CD4-positive, alpha-beta T cell treated with Interleukin-1 beta for 1 hour (primary cell): ENCODE measurements at places on chromosomes 11 and 22.
A peak's percentile ranks its signal among the peaks of the same experiment; 100 is the strongest.

DNA sequence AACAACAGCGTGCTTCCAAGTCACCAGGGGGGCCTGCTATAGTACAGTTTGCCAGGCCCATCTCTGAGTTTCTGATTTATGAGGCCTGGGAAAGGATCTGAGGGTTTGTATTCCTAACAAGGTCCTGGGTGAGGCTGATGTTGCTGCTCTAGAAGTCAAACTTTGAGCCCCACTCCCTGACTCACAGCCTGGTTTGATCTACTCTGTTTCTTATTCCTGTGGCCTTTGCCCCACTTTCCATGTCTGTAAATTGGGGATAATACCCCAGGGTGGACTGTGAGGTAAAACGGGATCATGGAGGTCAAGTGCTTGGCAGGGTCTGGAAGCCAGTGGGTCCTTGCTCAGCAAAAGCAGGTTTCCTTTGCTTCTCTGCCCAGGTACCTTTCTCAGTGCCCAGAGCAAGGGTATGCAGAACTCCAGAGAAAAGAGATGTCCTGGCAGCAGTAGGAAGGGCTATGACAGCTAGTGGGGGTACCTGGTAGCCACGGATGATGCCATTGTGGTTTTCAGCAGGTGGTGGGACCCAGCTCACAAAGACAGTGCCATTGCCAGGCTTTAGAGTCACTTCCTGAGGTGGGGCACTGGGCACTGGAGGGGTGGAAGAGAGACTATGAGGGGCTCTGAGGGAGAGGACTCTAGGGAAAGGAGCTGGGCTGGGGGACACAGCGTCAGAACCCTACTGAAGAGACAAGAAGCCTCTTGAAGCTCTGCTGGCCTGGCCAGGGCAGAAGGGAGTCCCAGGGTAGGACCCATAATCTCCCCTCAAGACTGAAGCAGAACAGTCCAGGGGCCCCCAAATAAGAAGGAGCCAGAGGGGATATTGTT lies 2.8 kb downstream of the ROBO4 start:
- DNase-seq = no peak

DNA sequence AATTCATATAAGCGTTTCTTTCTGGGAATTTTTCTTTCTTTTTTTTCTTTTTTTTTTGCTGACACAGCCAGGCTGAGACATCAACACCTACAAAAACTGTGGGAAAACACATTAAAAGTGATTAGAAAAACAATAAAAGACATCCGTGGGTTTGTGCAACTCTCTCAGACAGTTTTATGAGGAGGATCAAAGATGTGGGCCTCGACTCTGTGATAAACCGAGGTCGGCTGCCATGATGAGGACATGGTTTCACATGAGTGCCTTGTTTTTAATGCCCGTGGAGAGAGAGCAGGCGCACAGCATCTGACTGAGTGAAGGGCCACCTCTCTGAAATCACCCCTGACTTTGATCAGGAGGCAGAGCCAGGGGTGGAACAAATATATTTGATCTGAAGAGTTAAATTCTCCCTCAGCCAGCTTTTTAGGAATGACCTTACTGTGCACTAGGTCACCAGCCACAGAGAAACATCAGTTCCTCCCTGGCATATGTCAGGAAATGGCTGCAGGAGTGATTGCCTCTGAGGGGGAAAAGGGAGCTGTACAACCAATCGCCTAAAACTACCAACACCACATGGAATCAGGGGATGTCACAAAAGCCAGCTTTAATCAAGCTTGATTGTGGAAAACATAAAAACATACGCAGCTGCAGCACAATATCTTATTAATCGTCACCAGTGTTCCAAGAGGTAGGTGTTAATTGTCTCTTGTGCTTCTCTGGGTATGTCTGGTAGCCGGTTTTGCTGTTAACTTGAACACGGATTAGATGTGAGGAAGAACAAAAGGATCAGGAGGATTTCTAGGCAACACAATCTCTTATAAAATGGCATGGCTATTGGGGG lies 164.7 kb downstream of the MAML2 start:
- DNase-seq = no peak

DNA sequence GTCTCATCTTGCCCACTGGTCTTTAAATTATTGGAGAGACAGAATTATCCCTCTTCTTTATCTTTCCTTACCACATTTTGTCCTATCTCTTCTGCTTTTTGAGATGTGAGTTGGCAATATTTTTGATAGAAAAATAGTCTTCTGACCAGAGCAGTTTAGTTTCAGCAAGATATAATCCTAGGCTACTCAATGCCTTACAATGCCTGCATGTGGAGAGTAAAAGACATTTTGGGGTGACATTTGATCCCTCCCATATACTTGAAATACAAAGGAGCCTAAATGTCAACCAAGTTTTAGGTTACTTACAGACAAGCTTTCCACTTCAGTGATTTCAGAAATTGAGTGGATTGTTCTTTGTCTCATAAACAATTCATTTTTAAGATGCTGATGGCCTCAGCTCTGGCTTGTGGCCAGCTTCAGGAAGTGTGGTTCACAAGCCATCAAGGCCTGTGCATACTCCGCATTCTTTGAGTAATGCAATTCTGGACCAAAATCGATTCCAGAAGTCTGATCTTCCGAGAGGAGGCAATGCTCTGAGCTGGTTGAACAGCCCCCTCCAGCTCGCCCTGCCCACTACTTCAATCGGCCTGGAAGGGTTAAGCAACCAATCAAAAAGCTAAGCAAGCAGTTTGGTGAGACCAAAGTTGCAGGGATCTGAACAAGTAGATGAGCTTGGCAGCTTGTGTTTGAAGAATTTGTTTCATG lies 274.4 kb downstream of the BLID start:
- no peak for DNase-seq

DNA sequence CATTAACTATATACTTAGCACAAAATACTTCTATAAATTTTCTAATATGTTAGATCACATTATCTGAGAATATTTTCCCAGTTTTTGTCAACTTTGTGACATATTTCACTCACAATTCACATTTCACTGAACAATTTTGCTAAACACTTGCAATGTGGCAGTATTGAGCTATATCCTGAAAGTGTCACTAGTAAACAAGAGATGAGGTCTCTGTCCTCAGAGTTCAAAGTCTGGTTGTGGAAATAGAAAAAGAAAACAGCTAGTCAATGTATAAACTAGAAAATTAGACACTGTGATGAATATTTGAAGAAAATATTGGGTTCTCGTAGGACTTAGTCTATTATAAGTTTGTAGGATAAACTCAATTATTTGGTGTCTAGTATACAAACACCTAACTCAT lies 87.4 kb upstream of the CHORDC1 start:
- no peak for DNase-seq

DNA sequence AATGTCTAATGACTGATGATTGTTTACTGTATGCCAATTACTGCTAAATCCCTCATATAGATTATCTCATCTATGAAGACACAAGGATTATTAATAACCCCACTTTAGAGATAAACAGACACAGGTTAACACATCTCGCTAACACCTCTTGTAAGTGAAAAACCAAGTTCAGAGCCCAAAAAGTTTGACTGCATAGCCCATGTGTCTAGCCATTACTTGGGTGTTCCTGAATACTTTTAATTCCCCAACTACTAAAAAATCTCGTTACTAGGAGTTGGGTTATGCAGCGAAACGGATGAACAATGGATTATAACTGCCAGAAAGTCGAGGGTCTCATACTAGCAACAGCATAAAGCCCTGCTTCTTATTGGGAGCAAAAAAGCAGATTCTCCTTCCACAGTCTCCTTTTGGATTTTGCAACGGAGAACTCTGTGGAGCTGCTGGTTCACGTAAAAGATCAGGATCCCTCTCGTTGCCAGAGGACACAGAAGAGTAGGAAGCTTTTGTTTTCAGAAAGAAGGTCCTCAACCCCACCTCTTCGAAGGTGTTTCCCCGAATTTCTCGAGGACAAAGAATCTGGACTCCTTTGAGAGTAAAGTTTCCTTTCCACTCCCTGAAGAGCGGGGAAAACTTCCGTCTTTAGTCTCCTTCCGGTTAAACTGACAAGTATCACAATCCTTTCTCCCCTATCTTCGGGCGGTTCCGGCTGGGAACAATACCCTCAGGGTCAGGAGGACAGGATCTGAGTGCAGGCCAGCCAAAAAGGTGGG lies 979 bp downstream of the ZBED5 start:
- DNase-seq = peak; percentile 37

DNA sequence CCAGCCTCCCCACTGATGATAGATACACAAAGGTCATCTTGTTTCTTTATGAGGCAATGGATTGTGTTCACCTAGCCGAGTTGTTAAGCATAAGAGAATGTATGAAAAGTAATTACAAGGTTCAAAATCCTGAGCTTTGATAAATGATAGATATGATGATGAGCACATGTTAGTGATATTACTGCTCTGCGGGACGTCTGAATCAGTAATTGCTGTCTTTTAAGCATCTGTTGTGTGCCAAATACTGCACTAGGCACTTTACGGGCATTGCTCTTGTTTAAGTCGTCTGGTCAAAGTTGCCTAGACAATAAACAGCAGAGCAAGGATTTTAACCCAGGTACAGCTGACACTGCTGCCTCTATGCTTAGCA lies 559 bp upstream of the RNF141 start:
- DNase-seq = no peak

DNA sequence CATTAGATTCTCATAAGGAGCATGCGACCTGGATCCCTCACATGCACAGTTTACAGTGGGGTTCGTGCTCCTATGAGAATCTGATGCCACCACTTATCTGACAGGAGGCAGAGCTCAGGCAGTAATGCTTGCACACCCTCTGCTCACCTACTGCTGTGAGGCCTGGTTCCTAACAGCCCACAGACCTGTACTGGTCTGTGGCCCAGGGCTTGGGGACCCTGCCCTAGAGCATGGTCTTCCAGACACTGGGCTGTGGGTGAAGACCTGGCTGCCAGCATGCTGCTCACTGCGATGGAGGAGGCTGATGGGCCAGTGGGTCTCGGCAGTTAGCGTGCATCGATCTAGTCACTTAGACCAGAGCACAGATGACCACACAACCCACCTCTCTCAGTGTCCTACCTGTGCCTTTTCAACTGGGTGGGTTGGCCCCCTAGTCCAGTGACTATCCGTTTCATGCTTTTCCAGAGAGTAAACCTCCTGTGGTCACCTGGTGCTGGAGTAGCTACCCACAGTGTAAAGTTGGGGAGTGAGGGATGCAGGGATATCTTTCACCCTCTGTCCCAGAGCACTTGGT lies 21.1 kb downstream of the MED15 start:
- DNase-seq = no peak

DNA sequence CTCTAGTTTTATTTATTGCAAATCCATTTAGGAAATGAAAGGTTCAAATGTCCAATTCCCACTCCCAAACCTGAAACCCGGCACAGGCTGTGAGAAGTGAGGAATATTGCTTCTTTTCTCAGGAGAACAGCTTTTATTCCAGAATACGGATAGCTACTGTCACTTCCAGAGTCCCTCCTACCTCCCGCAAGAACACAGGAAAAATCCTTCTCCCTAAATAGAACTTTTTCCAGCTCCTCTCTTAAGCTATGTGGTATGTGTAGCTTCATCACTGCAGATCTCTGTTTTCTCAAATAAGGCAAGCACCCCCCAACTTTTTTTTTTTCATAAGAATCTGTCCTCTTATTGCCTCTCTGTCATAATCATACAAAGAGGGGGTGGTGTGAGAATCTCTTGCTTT lies 126.8 kb downstream of the LARGE1 start:
- DNase-seq = no peak

DNA sequence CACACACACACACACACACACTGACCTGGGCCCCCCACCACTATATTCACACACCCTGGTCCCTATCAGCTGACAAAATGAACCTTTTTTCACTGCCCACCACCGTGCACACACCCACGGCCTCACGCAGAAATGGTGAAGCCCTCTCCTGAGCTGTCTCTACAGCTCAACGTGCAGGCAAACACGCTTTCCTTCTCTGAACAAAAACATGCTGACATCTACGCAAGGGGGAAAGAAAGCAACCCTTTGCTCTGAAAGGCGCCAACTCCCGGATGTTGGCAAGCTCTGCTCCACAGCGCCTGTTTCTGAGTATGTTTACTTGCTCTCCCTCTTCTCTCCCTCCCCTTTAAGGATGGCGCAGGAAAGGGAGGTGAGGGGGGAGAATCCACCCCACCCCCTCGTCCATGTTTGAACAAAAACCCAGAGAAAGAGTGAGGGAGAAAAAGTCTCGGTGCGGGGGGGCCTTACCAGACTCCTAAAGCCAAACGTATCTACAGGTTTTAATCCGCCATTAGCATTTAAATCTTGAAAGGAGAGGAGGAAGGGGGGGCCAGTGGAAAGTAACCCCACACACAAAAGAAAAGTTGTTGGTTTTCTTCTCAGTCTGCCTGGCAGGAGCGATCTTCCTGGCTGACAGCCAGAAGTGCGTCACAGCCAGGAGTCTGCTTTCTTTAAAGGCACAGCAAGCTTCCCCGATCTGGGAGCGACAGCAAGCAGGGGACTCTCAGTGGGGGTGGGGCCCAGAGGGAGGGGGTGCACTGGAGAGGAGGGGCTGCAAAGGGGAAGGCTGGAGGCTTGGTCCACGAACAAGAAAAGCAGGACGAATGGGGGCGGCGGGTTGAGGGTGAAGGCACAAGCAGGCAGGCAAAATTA lies 39.6 kb downstream of the NUMA1 start:
- peak; percentile 78 for DNase-seq

- DNase-seq = no peak
Observed at GRCh38 chr22:20153945-20154344, 3.1 kb upstream of the CCDC188 start.

DNA sequence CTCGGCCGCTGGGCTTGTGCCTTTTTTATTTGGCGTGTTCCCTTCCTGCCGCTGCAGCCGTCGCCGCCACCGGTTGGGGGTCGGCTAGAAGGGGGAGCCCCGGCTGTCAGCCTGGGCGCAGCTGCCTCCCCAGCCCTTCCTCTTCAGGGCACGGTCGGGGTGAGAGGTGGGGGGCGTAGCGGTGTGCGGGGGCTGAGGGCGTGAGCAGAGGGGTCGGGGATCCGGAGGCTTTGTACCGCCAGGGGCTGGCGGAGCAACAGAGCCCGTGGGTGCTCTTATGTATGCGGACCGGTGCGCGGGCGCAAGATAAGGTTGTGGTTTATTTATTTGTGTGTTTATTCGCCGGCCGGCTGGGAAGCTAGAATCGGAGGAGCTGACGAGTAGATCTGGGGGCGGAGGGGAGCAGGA lies 477 bp downstream of the ZBTB16 start:
- DNase-seq = no peak

DNA sequence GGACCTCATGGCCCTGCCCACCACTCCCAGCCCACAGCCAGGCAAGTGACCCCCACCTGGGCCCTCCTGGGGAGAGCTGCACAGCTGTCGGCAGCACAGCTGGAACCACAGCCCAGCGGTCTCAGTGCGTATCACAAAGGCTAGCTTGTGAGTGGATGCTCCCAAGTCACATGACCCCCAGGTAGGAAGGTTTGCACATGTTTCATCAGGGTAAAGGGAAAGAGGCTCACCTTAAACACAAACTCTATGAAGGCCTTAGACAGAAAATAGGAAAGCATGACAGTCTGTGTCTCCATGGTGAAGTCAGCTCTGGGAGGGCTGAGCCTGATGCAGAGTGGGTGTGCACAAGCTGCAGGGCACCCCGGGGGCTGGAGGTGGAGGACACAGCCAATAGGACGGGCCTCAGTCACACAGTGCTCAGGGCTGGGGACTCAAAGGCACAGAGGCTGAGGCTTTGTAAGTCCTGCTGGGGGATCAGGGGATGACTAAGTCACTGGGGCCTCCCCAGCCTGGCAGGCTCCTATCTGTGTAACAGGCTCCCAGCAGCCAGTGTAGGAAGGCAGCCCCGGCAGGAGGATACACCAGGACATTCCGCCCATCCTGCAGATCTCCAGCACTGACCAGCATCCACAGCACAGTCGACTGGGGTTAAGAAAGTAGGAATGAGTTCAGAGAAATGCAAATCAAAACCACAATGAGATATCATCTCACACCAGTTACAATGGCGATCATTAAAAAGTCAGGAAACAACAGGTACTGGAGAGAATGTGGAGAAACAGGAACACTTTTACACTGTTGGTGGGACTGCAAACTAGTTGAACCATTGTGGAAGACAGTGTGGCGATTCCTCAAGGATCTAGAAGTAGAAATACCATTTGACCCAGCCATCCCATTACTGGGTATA lies 22.0 kb downstream of the CELSR1 start:
- no peak for DNase-seq
